PC-3 (cell line): ENCODE measurements at places on chromosomes 5 and 9. TPM values are rescaled to one million over a fixed set of nuclear protein-coding genes. Genes with fewer than 3 reads are reported as not detected.
A peak's percentile ranks its signal among the peaks of the same experiment; 100 is the strongest.

The TLR4 gene
- 0.06 TPM in 1 of 2 replicates, not detected in the other for total RNA-seq

GRCh38 chr9:134180786-134181647 is 16.7 kb upstream of the RNU6ATAC start:
- no peaks in the 10 kb centered on the region for H3K36me3 ChIP-seq
- H3K27me3 ChIP-seq = peaks cover 6% of the 10 kb centered on the region
- DNase-seq = no peak
- H3K4me3 ChIP-seq = no peak overlapping the region
- no peak overlapping the region for H3K27ac ChIP-seq

GRCh38 chr9:99680191-99680590 is 141.5 kb upstream of the NR4A3 start:
- no peaks in the 10 kb centered on the region for H3K27me3 ChIP-seq
- no peak overlapping the region for H3K27ac ChIP-seq
- DNase-seq = no peak
- no peaks in the 10 kb centered on the region for H3K36me3 ChIP-seq

The GMCL2 gene
- not detected in 2 replicates for total RNA-seq

The NR5A1 gene
- not detected in 2 replicates for total RNA-seq

The LRRC26 gene
- 0.40 and 2.0 TPM in 2 replicates for total RNA-seq

- peaks cover 20% of the 10 kb centered on the region for H3K4me1 ChIP-seq
- H3K27ac ChIP-seq = no peak overlapping the region
- H3K36me3 ChIP-seq = no peaks in the 10 kb centered on the region
- DNase-seq = no peak
Observed at GRCh38 chr5:35212122-35212982, 17.9 kb downstream of the PRLR start.

DNA sequence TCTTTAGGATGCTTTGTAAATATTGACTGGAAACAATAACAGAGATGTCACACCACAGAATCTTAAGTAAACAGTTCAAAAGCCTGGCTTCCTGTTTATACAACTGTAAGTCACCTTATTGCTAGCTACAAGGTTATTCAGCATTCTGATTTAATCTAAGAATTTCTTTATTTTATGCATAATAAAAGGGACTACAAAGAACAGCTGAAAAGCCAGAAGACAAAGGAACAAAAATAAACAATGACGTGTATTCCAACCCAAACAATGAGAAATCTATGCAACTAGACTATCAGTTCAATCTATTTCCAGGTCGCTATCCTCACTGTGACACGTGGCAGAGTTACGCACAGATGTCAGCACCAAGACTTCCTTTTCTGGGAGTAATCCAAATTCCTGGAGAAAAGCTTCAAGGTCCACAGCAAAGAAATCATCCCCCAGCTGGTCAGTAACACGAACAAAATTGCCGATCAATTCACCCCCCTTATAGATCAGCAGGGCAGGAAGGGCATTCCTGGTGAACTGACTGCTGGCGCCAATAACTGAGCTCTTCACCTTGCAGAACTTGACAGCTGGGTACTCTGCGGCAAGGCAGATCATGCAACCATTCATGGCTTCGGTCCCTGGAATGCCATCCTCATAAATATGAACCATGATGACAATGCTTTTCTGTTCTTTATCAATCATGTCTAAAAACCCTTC is 8.4 kb downstream of the PDCL start:
- DNase-seq = peak; percentile 39

DNA sequence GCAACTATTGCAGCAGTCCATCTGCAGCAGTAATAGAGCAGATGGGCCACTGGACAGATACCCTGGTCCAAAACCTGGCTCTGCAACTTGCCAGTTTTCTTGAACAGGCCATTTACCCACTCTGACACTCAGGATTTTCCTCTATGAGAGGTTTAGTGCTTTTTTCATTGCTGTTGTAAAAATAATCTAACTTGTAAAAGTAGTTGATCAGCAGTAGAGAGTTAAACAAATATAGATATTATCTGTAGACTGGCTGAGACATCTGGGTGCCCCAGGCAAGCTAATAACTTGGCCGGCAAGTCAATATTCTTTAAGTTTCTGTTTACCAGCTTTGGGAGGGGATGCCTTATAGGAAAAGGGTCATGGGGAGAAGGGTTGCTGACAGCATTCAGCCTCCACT is 4.1 kb downstream of the DAPK1 start:
- H3K27me3 ChIP-seq = peaks cover 30% of the 10 kb centered on the region
- H3K36me3 ChIP-seq = no peaks in the 10 kb centered on the region
- no peaks in the 10 kb centered on the region for H3K4me1 ChIP-seq
- no peak overlapping the region for H3K4me3 ChIP-seq
- H3K27ac ChIP-seq = no peak overlapping the region

- no peak for DNase-seq
- H3K27me3 ChIP-seq = no peaks in the 10 kb centered on the region
- H3K27ac ChIP-seq = no peak overlapping the region
- H3K4me3 ChIP-seq = no peak overlapping the region
- no peaks in the 10 kb centered on the region for H3K4me1 ChIP-seq
Observed at GRCh38 chr9:16290169-16290568, 580.3 kb downstream of the BNC2 start.

The ST8SIA4 gene
- total RNA-seq = 0.63 and 0.91 TPM in 2 replicates

GRCh38 chr9:33425128-33425533 is 22.3 kb downstream of the AQP3 start:
- peaks cover 21% of the 10 kb centered on the region for H3K4me1 ChIP-seq
- no peaks in the 10 kb centered on the region for H3K27me3 ChIP-seq
- DNase-seq = peak; percentile 87
- peak overlapping the region; percentile 68 for H3K27ac ChIP-seq

The PRR7 gene
- total RNA-seq = 40.6 and 47.2 TPM in 2 replicates

The GARNL3 gene
- total RNA-seq = 15.2 and 15.5 TPM in 2 replicates

GRCh38 chr5:43941806-43942205 is 338.8 kb downstream of the NNT start:
- no peak for DNase-seq
- no peaks in the 10 kb centered on the region for H3K27me3 ChIP-seq
- no peak overlapping the region for H3K4me3 ChIP-seq
- H3K27ac ChIP-seq = no peak overlapping the region
- H3K4me1 ChIP-seq = no peaks in the 10 kb centered on the region
- no peaks in the 10 kb centered on the region for H3K36me3 ChIP-seq

DNA sequence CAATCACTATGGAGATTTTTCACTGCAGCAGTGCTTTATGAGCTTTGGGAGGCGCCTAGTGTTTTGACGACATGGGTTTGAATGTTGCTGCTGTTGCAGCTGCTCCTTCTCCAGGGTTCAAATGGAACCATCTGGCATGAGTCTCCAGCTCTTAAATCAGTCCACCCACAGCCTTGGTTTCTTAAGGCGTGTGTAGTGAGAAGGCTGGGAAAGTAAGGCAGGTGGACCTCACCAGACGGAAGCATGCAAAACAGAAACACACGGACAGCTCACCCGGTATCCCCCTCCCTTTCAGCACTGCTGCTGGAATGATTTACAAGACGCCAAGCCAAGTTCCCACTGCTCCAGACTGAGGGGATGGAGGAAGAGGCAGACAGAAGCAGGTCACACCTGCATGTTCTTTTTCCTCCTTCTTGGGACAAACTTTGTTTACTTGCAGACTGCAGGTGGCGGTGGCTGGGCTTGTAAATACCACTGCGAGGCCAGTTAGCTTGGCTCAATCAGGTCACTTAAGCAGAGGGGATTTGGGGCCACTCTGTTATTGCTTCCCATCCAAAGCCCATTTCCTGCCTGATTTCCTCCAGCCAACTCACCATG is 47.4 kb downstream of the ADAM19 start:
- no peaks in the 10 kb centered on the region for H3K27me3 ChIP-seq
- no peaks in the 10 kb centered on the region for H3K4me1 ChIP-seq
- H3K36me3 ChIP-seq = peaks cover 73% of the 10 kb centered on the region
- no peak overlapping the region for H3K27ac ChIP-seq
- no peak overlapping the region for H3K4me3 ChIP-seq

DNA sequence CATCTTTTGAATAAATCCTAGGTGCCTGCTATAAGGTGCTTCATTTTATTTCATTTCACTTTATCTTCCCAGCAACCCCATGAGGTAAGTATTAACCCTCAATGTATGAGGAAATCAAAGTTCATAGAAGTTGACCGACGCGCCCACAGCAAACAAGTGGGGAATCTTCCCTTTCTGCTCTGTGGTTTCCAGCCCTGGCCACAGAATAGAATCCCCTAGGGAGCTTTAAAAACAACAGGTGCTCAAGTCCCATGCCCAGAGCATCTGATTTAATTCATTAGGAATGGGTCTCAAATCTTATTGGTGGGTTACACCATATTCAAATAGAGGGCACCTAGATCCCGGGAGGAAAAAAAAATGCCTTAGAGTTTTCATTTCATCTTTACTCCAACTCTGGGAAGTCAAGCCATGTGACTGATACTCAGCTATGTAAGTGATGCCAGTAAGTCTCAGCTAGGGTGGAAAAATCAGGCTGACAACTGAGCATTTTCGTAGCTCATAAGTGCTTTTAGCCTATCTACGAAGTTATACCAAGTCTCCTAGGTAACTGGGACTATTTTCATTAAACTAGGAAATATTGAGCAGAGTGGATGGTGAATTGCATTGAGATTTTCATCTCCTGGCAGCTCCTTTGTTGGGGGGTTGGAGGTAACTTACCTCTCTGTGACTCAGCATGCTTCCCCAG is 353.4 kb upstream of the SLC30A5 start:
- no peak for DNase-seq
- no peaks in the 10 kb centered on the region for H3K4me1 ChIP-seq
- H3K27ac ChIP-seq = no peak overlapping the region
- no peaks in the 10 kb centered on the region for H3K27me3 ChIP-seq
- no peaks in the 10 kb centered on the region for H3K36me3 ChIP-seq

The HSPA4 gene
- 70.6 and 82.9 TPM in 2 replicates for total RNA-seq

DNA sequence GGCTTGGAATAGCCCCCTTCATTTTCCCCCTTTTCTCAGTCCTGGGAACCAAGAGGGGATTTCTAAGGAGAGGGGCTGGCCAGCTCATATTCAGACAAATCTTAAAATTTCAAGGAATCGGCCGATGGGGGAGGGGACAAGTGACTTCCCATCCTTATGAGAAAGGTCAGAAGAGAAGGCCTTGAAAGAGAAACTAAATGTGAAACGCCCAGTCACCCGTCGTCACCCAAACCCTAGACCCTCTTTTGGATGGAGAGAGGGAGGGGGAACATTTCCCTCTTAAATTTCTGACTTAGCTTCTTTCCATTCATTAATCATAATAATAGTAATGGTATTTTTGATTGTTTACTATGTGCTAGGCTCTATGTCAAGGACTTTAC is 850 bp upstream of the CCL19 start:
- no peaks in the 10 kb centered on the region for H3K27me3 ChIP-seq
- H3K36me3 ChIP-seq = no peaks in the 10 kb centered on the region
- no peak overlapping the region for H3K4me3 ChIP-seq
- DNase-seq = no peak
- H3K27ac ChIP-seq = no peak overlapping the region

The CDH10 gene
- total RNA-seq = not detected in 2 replicates

GRCh38 chr9:79384501-79384900 is 187.3 kb upstream of the TLE4 start:
- H3K27me3 ChIP-seq = no peaks in the 10 kb centered on the region
- H3K4me1 ChIP-seq = no peaks in the 10 kb centered on the region
- H3K27ac ChIP-seq = no peak overlapping the region
- H3K36me3 ChIP-seq = no peaks in the 10 kb centered on the region
- no peak for DNase-seq

- no peaks in the 10 kb centered on the region for H3K4me1 ChIP-seq
- no peak for DNase-seq
- no peak overlapping the region for H3K27ac ChIP-seq
- H3K27me3 ChIP-seq = no peaks in the 10 kb centered on the region
Observed at GRCh38 chr5:172144291-172144815, 43.7 kb downstream of the STK10 start.

The BNC2 gene
- 11.7 TPM in 2 replicates for total RNA-seq

The DHX29 gene
- 9.4 and 13.4 TPM in 2 replicates for total RNA-seq

GRCh38 chr5:176486189-176486757 is 38.1 kb downstream of the FAF2 start:
- H3K27me3 ChIP-seq = no peaks in the 10 kb centered on the region
- peaks cover 33% of the 10 kb centered on the region for H3K36me3 ChIP-seq
- H3K27ac ChIP-seq = no peak overlapping the region
- H3K4me3 ChIP-seq = no peak overlapping the region

DNA sequence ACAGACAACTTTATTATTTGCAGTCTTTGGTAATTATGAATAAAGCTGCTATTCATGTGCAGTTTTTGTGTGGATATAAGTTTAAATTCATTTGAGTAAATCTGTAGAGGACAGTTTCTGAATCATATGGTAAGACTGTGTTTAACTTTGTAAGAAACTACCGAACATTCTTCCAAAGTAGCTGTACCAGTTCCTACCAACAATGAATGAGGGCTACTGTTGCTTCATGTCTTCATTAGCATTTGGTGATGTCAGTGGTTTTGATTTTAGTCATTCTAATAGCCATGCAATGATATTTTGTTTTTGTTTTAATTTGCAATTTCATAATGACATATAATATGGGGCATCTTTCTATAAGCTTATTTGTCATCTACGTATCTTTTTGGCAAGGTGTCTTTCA is 501.3 kb upstream of the RORB start:
- no peaks in the 10 kb centered on the region for H3K27me3 ChIP-seq
- no peak for DNase-seq
- no peaks in the 10 kb centered on the region for H3K36me3 ChIP-seq
- no peak overlapping the region for H3K27ac ChIP-seq
- H3K4me3 ChIP-seq = no peak overlapping the region

DNA sequence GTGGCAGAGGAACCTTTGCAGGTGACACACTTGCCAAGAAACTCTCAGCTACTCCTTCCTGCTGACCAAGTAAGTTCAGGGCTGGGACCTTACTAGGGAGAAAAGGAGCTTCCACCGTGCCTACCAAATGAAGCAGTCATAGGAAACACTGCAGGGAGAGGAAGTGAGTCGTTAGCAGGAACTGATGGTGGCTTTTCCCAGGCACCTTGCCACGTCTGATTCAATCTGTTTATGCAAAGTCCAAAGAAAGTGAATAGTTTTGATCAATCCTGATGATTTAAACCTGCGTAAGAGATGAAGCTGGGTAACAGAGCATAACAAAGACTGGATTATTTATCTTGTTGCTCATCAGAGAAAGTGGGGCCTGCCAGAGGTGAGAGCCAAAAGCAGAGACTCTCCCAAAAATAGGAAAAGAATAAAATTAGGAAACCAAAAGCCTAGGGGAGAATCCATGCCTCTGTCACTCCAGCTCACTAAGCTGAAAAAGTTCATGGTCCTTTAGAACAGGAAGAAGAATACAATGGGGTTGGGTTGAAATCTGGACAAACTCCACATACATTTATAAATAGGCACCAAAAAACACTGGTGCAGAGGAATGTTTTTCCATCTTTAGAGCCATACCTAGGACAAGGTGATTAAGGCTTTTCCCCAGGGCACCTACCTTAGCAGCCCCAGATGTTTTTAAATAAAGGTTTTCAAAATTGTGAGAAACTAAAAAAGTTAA is 9.3 kb upstream of the PFDN1 start:
- no peak overlapping the region; the same call in 1 of the 2 replicates for H3K4me3 ChIP-seq
- H3K36me3 ChIP-seq = no peaks in the 10 kb centered on the region
- H3K27ac ChIP-seq = peak overlapping the region; percentile 98
- H3K27me3 ChIP-seq = no peaks in the 10 kb centered on the region
- peak; percentile 98 for DNase-seq

DNA sequence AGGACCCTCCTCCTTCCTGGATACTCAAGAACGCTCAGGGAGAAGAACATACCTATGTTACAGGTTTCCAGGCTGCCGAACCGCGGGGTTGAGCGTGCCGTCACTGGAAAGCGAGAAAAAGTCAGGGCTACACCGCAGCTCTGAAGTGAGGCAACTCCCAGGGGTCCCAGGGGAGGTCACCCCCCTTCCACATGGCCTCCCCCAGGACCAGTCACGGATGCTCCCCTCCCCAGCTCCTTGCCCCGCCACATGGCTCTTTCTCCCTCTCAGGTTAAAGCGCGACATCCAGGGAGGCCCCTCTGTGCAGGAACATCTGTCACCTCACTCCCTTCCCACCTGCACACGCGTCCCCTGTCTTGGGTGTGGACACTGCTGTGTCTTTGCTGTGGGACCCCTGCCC is 44.0 kb upstream of the ZNF354A start:
- H3K36me3 ChIP-seq = no peaks in the 10 kb centered on the region
- no peak for DNase-seq
- H3K4me1 ChIP-seq = no peaks in the 10 kb centered on the region
- no peak overlapping the region for H3K27ac ChIP-seq
- H3K4me3 ChIP-seq = no peak overlapping the region
